ENCODE measurements at places on chromosomes 5 and 9. TPM values are rescaled to one million over a fixed set of nuclear protein-coding genes. Genes with fewer than 3 reads are reported as not detected.

SLC1A3 gene
- total RNA-seq: 243 TPM

CMYA5 gene
- total RNA-seq: 1.2 TPM

GFM2 gene
- total RNA-seq: 61.0 TPM

TPRN gene
- total RNA-seq: 4.7 TPM

MFAP3 gene
- 188 TPM for total RNA-seq

PTGES gene
- 3.3 TPM for total RNA-seq

PCDHGA7 gene
- total RNA-seq: 8.4 TPM

NUTM2G gene
- total RNA-seq: not detected

TMOD1 gene
- total RNA-seq: 22.8 TPM

ECSCR gene
- 5.5 TPM for total RNA-seq

DDX4 gene
- total RNA-seq: not detected

LRRC26 gene
- total RNA-seq: 0.62 TPM

ACSL6 gene
- 32.9 TPM for total RNA-seq

CCL28 gene
- 0.47 TPM for total RNA-seq

C9orf153 gene
- total RNA-seq: 0.62 TPM

SLC27A6 gene
- total RNA-seq: 0.62 TPM

SLC4A9 gene
- total RNA-seq: under 0.01 TPM

CCDC192 gene
- not detected for total RNA-seq

SPRY4 gene
- 3.3 TPM for total RNA-seq

FCN2 gene
- not detected for total RNA-seq

CCL21 gene
- total RNA-seq: not detected

ERCC8 gene
- total RNA-seq: 34.6 TPM

KDM3B gene
- total RNA-seq: 84.1 TPM

ZFP37 gene
- 27.8 TPM for total RNA-seq

NME5 gene
- 9.4 TPM for total RNA-seq

COL15A1 gene
- 12.5 TPM for total RNA-seq

DRD1 gene
- total RNA-seq: 6.1 TPM

NRARP gene
- 3.6 TPM for total RNA-seq

TAF1L gene
- 0.78 TPM for total RNA-seq

MAP3K1 gene
- 22.1 TPM for total RNA-seq

PCDHGA4 gene
- 8.4 TPM for total RNA-seq

CCNI2 gene
- total RNA-seq: 0.16 TPM

NUDT2 gene
- total RNA-seq: 17.3 TPM

Data from occipital lobe (tissue), 3 donors.